ENCODE measurements at places on chromosomes 6 and 20. TPM values are rescaled to one million over a fixed set of nuclear protein-coding genes. Genes with fewer than 3 reads are reported as not detected.

The RAB23 gene
- 15.2 TPM for total RNA-seq

The CLVS2 gene
- not detected for total RNA-seq

The C6orf163 gene
- 0.18 TPM for total RNA-seq

The FAM110A gene
- total RNA-seq, result 1.8 TPM
